ENCODE measurements at places on chromosomes 3 and 15.
A peak's percentile ranks its signal among the peaks of the same experiment; 100 is the strongest.

DNA sequence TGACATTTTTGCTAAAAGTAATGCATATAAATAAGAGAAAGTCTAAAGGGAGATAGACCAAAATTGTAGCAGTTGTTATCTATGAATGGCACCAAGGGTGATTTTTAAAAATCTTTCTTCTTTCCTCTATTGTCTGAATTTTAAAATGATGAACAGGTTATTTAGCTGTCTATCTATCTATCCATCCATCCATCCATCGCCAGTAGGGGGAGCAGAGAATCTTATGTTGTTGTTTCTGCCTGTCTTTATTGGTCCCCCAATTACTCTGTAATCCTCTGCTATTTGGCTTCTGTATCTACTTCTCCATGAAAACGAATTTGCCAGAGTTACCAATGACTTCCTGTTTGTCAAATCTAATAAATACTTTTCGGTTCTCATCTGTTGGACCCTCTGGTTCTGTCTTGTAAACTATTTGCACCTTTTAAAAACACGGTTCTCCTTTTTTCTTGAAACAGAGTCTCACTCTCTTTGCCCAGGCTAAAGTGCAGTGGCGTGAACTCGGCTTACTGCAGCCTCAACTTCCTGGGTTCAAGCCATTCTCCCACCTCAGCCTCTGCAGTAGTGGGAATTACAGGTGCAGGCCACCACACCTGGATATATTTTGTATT lies 86.0 kb downstream of the ECT2 start:
- no peak for DNase-seq

DNA sequence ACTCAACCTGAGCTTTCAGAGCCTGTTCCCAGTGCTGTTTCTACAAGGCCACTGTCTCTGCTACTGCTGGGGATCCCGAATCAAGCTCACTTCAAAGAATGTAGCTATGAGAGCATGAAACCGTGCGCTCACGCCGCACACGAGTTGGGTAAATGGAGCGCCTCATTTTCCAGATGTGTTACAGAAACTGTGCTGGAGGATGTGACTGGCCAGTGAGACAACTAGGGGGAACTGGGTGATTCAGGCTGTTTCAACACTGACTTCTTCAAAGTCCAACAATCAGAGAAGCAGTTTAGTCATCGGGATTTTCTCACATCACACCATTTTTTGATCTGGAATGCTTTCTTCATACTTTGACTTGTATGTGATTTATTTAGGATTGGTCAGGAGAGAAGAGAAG lies 3.5 kb downstream of the ZNF710 start:
- no peak for DNase-seq

DNA sequence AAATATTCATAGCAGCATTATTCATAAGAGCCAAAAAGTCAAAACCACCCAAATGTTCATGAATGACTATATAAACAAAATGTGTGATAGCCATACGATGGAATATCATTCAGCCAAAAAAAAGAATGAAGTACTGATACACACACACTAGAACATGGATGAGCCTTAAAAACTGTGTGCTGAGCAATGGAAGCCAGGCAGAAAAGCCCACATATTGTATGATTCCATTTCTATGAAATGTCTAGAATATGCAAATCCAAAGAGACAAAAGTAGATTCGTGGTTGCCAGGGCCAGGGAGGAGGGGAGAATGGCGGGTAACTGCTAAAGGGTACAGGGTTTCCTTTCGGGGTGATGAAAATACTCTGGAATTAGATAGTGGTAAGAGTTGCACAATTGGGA lies 37.2 kb upstream of the LINGO1 start:
- no peak for DNase-seq

GRCh38 chr3:135503065-135503759 lies 462.3 kb upstream of the PPP2R3A start:
- no peak for DNase-seq

DNA sequence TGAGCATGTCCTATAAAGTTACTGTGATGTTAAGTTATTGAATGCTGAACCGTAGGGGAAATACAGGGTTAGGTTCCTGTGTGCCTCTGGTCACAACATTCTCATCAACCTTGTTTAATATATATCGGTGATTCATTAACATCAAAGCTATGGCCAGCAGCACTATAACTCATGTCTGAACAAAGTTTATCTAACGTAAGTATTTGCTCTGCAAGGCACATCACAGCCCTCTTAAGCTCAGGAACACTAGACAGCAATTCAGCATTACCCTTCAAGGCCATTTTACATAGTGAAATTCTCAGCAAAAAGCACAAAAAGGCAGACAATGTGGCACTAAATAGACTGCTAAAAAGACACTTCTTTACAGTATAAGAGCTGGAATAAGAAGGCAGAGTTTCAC lies 48.2 kb upstream of the FNDC3B start:
- DNase-seq, result no peak

DNA sequence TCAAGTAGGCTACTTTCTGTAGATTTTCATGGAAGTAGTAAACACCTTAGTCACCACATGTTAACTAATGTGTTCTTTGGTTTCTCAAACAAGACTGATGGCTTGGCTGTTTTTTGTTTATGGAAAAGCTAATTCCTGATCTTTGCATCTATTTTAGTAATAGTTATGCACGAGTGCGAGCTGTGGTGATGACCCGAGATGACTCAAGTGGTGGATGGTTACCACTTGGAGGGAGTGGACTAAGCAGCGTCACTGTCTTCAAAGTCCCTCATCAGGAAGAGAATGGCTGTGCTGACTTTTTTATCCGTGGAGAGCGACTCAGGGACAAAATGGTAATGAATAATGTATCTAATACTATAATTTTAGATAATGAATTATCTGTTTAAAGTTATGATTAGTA lies 46.6 kb downstream of the SPRED1 start:
- no peak for DNase-seq

- DNase-seq, result no peak
Measured at GRCh38 chr3:36843065-36844051, 79.0 kb upstream of the DCLK3 start.

GRCh38 chr15:64894395-64895056 lies 17.2 kb upstream of the ANKDD1A start:
- peak; percentile 27 for DNase-seq

DNA sequence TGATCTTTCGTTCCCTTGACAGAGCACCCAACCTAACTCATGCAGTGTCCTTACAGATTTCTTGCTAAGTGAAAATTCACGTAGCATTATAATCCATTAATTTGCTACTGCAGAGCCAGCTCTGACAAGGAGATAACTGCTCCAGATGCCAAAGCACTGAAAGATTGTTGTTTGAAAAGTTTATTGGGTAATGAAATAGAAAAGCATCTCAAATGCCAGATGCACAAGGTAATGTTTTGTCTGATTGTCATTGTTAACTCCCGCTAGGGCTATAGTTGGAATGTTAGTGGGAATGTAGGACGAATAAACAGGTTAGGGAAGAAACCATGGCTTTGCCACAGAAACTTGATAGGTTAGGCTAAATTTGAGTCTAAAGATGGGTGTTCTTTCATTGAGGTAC lies 20.2 kb upstream of the SLC2A2 start:
- DNase-seq, result no peak

DNA sequence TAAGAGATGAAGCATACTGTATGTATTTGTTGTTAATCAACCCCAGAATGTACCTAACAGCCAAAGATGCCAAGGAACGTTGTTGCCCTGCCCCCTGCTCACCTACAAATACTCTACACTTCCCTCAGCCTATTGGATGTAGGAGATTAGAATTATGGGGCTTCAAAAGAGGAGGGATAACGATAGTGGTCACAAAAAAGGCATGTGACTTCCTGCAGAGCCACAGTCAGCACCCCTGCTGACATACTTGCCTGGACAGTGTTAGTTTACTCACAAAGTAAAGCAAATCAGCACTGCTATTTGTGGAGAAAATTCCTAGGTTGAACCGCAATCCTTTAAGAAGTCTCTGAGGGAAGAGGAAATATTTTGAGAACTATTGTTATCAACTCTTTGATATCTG lies 37.9 kb downstream of the PARP15 start:
- DNase-seq, result no peak

GRCh38 chr15:76358453-76358852 lies 21.9 kb downstream of the ISL2 start:
- no peak for DNase-seq

- DNase-seq, result no peak
Measured at GRCh38 chr15:100881573-100882336, 2.1 kb downstream of the ALDH1A3 start.

DNA sequence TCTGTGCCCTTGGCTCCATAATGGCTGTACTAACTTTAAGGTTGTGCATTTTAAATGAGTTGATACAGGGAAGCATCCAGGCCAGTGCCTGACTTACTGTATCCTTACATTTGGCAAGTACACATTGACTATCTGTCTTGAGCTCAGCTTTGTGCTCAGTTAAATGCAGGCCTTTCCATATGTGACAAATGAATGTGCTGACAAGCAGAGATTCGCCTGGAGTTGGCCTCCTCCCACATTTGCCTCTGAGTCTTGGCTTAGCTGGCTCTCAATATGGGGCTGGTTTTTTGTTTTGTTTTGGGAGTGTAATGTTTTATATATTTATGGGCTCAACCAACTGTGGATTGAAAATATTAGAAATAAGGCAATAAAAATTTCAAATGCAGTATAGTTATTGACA lies 29.7 kb downstream of the TRIM71 start:
- DNase-seq, result no peak

GRCh38 chr3:37968813-37969595 lies 21.6 kb upstream of the VILL start:
- no peak for DNase-seq

- DNase-seq, result no peak
Measured at GRCh38 chr15:48966595-48967301, 3.0 kb upstream of the SHC4 start.

GRCh38 chr15:79157631-79158592 lies 67.3 kb upstream of the RASGRF1 start:
- DNase-seq, result no peak

DNA sequence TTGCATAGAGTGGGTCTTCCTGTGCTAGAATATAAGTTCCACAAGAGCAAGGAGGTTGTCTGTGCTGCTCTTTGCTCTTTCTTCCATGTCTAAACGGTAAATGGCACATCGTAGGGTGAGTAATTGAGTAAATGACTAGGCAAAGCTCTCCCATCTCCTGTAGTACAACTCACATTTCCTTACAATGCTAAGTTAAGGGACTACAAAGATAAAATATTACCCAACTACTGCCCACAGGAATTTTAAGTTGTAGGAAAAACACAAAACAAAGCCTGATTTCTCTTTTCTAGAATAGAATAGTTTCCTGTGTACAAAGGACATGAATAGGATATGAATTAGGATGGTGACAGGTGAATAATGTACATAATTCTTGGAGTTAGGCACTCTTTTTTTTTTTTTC lies 19.9 kb upstream of the LRIG1 start:
- DNase-seq, result no peak

DNA sequence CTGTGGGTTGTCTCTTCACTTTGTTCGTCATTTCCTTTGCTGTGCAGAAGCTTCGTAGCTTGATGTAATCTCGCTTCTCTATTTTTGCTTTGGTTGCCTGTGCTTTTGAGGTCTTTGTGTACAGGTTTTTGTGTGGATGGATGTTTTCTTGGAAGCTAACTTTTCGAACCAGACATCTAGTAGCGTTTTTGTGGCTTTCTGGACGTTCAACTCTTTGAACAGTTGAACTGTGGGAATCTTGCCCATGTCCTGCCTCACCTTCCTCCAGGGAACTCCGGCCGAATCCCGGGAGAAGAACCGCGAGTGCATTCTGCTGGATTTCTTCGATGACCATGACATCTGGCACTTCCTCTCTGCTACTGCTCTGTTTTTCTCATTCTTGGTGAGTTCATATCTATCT lies 70.6 kb downstream of the USF3 start:
- DNase-seq, result no peak

GRCh38 chr15:56733136-56734012 lies at the start of gene ZNF280D:
ZNF280D (minus strand) TSS chr15:56733509; CDS start chr15:56707109, 26,400 bp downstream.
- DNase-seq, result peak; percentile 54

DNA sequence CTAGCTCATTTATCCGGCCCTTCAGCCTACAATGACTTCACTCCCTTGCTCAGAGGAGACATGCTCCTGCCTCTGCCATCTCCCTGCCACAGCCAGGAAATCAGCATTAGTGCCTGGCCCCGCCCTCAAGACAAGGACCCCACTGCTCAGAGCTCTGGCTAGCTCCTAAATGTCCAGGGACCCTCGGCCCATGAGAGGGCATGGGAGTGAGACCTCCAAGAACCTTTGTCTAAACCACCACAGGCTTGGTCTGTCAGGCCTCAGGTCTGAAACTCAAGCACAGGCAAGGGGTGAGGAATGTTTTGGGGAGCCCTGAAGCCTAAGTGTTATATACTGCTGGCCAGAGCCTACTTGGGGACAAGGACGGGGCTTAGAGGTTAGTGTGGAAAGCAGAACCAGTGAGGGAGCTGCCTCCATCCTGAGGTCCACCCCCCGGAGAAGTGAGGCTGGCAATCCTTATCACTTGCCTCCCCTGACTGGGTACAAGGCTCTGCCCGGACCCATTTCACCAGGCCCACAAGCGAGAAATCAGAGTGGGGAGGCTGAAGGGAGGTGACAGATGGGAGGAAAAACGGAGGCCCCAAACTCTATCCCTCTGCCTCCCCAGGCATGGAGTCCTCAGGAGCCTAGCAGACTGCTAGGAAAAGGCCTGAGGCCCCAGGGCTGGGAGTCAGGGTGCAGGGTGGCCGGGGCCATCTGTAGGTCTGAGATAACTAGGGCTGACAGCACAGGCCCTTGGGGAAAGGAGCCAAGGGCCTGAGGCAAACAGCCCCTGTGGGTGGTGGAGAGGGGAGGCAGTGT lies 18.8 kb downstream of the SHF start:
- DNase-seq, result no peak

- no peak for DNase-seq
Measured at GRCh38 chr15:80970018-80970657, 19.5 kb downstream of the MESD start.

- no peak for DNase-seq
Measured at GRCh38 chr15:98397419-98397818, 250.9 kb upstream of the IGF1R start.

DNA sequence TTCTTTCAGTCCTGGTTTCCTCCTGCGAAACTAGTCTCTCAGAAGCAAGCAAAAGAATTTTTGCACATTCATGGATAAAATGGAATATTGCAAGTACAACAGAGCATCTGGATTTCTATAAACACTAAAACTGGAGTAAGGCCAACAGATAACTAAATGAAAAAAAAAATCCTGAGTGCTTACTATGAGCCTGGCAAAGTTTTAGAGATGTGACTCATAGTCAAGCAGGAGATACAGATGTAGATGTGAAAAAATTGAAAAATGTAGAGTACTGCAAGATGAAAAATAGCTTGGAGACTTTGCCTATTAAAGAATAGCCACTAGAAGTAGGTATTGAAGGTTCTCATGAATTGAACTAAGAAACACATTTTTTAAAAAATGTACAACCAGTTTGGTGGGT lies 397.4 kb downstream of the OTOL1 start:
- no peak for DNase-seq

DNA sequence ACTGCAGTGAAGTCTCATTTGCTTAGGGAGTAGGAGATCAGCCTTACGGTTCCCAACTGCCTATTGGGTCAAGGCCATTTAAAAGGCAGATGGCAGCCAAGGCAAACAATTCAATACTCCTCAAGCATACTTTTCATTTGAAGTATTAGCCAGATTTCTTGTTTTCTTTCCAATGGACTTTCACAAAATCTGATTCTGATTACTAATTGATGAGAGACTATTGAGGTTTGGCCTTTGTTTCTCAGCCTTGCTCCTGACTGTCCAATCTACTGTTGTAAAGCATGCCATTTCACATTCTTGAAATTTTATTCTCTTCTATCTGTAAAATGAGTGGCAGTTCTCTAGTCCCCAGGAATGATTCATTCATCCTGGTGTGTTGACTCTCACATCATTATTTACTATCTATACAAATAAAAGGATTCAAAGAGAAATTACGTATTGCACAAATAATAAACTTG lies 166.2 kb upstream of the TGFBR2 start:
- no peak for DNase-seq

- no peak for DNase-seq
Measured at GRCh38 chr3:13376091-13376490, 44.0 kb downstream of the NUP210 start.
